ENCODE measurements at places on chromosomes 7 and 10.

DNA sequence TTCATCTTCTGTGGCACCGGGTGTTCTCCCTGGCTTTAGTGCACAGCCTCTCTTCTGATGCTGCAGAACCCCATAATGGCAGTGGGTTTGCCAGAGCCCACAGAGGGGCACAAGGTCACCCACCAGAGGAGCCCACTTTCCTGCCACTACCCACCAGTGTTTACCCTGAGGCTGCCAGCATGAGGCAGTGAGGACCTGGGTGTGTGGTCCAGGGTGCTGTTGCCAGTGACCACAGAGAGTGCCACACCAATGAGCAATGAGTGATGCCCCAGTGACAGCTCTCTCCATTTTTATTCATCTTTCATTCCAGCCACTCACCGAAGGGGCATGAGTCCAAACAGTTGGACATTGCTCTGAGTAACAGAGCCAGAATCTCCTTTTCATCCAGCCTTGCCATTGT, 34.8 kb downstream of the MTURN start:
- DNase-seq: no peak

DNA sequence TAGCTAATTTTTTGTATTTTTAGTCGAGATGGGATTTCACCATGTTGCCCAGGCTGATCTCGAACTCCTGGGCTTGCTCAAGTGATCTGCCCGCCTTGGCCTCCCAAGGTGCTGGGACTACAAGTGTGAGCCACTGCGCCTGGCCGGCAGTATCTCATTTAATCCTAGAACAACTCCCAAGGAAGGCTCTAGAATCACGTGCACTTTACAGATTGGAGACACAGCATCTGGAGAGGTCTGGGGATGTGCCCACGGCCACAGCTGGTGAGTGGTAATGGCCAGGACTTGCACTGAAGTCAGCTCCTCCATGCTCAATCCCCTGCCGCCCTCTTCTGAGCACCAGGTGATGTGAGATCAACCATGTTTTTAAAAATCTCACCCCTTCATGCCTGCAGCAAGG, 43.1 kb downstream of the CARD11 start:
- no peak for DNase-seq

DNA sequence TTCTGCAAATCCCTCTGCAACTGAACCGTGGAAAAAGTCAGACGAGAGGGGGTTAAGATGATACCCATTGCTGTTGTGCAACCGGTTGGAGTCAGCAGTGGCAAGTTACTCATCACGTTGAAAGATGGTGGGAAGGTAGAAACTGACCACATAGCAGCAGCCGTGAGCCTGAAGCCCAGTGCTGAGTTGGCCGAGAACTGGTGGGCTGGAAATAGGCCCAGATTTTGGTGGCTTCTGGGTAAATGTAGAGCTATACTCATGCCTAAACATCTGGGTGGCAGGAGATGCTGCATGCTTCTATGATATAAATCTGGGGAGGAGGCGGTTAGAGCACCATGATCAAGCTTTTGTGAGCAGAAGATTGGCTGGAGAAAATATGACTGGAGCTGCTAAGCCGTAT, 78.6 kb downstream of the ARL5B start:
- no peak for DNase-seq

- no peak for DNase-seq
Measured at GRCh38 chr10:59037018-59037389, 139.4 kb upstream of the PHYHIPL start.

DNA sequence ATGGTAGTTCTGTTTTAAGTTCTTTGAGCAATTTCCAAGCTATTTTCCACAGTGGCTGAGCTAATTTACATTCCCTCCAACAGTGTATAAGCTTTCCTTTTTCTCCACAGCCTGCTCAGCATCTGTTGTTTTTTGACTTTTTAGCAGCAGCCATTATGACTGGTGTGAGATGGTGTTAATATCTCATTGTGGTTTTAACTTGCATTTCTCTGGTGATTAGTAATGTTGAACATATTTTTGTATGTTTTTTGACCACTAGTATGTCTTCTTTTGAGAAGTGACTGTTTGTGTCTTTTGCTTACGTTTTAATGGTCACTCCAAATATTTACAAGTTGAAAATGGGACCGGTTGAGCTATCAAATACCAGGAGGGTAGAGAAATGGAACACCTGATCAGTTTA, 20.4 kb downstream of the GNG11 start:
- no peak for DNase-seq

GRCh38 chr7:33952824-33953223, 47.5 kb downstream of the BMPER start:
- DNase-seq: no peak

GRCh38 chr10:26474026-26474425, 35.9 kb downstream of the APBB1IP start:
- no peak for DNase-seq

DNA sequence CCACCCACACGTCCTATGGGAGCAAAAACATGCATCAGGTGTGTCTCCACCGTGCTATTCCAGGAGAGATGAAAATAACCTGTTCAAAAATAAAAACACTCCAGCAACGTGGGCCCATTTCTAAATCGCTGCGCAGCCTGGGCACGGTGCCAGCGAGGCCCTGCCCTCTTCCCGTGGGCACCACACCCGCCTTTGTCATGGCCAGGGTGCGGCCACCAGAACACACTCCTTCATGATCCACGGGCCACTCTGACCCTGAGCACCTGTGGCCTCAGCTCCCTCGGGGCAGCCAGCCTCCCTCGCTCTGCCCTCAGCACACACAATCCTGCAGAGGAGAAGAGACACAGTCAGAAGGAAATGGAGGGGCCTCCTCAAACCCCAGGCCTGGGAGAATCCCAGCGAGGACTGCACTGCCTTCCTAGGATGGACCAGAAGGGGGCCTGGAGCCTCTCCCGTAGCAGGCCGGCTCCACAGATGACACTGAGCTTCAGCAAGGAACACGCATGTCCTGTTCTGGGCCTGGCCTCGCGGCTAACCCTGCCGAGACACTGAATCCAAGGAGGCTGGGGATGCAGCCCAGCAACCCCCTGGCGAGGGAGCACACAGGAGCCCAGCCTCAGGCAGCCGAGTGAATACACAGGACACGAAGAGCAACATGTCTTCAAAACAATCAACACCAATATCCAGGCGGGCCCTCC, 169.0 kb downstream of the MAD1L1 start:
- DNase-seq: no peak

GRCh38 chr10:11528286-11528685, 83.2 kb downstream of the USP6NL start:
- DNase-seq: no peak

GRCh38 chr7:156071612-156072011, 259.3 kb upstream of the SHH start:
- no peak for DNase-seq

DNA sequence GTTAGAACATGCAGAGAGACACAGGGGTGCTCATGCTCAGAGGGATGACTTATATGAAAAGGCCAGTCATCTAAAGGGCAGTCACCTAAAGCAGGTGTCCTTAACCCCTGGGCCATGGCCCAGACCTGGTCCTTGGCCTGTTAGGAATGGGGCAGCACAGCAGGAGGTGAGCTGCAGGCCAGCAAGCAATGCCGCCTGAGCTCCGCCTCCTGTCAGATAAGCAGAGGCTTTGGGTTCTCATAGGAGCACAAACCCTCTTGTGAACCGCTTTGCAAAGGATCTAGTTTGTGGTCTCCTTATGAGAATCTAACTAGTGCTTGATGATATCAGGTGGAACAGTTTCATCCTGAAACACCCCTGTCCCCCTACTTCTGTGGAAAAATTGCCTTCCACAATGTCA, 14.5 kb downstream of the ANKRD7 start:
- no peak for DNase-seq

DNA sequence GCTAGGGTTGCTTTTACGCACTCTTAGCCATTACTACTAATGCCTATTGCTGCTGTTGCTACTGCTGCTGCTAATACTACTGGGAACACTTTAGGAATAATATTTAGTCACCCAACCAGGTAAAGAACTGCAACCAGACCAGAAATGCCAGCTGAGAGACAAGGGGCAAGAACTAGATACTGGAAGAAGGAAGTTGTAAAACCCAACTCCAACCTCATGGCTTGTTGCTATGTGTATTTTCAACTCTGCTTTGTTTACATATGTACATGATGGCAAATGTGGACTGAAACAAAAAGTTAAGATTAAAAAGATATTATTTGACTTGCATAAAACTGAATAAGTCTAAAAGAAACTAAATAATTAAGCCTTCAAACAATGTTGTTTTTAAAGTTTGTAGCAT, 177.7 kb downstream of the GNAT3 start:
- no peak for DNase-seq

GRCh38 chr10:5906651-5907050, 16.6 kb downstream of the FBH1 start:
- no peak for DNase-seq

DNA sequence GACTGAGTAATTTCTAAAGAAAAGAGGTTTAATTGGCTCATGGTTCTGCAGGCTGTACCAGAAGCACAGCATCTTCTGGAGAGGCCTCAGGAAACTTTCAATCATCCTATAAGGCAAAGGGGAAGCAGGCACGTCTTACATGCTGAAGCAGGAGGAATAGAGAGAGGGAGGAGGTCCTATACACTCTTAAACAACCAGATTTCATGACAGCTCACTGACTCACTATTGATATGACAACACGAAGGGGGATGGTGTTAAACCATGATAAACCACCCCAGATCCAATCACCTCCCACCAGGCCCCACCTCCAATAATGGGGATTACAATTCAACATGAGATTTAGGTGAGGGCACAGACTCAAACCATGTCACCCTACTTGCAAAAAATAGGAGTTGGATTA, 201.5 kb downstream of the CDK14 start:
- no peak for DNase-seq

- no peak for DNase-seq
Measured at GRCh38 chr10:25113191-25114035, 61.4 kb upstream of the GPR158 start.

GRCh38 chr10:30056767-30057355, 2.5 kb downstream of the JCAD start:
- no peak for DNase-seq

DNA sequence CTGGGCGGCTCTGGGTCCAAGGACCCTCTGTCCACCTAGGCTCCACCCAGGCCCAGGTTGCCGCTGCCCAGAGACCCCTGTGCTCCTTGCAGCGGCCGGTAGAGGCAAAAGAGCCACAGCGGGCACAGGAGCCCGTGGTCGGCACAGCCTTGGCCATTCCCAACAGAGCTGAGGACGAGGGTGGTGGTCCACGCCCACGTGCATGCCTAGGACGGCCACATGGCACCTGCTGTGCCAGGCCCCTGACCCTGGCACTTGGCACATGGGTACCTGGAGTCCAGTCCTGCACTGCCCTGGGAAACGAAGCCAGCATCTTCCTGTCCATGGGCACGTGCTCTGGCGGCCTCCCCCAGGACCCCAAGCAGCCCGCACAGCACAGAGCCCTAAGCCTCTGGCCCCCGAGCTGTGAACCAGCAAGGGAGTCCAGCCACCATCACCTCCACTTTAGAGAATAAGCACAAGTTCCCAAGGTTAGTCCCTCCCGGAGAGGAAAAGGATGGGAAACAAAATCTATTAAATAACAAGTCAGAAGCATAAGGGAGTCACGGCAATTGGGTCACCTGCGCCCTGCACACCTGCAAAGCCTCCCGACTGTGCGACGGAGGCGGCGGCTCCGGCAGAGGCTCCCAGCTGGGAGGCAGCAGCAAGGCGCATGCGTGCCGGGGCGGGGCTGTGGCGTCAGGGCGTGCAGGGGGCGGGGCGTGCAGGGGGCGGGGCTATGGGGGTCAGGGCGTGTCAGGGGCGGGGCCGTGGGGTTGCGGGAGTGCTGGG, 59.1 kb downstream of the STK32C start:
- DNase-seq: peak; percentile 44

GRCh38 chr10:639001-639750, 50.3 kb downstream of the DIP2C start:
- DNase-seq: no peak

GRCh38 chr10:133154411-133154810, 5.6 kb upstream of the KNDC1 start:
- DNase-seq: no peak

- DNase-seq: no peak
Measured at GRCh38 chr10:33277135-33277536, 57.3 kb downstream of the NRP1 start.

DNA sequence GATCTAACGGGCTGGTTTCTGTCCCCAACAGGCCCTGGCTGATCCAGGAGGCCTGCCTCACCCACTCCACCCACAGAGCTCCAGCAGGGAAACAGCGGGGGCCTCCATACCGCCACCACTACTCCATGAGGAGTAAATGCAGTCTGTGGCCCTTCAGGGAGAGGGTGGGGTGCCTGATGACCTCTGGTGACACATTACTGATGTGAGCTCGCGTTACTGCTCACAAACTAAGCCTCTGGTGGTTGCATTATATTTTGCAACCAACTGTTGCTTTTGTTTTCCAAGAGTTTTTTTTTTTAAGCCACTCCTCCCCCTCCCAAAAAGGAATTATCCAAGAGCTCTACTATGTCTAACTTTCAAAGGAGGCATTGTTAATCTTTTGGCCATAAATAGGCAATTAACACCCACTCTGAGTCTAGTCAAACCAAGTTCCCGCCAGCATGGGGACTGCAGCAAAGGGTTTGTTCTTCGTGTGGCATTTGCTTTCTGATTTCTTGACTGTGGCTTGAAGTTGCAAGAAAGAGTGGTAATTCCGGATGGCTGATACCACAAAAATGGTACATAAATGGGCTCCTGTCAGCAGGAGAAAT, 72.6 kb downstream of the FAM53B start:
- DNase-seq: no peak

DNA sequence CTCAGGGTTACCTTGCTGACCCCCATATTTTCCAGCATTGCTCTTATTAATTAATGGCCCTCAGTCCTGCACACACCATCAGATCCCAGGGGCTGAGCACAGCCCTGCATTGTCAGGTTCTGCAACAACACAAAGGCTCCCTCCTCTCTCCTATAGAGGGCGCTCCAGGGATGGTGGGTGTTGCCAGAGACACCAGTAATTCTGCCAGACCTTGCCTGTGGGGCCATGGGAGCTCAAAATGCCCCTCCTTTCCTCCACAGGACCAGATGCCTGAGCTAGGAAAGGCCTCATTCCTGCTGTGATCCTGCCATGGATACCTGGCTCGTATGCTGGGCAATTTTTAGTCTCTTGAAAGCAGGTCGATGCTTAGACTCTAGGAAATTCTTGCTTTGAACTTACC, 42.8 kb upstream of the PRSS58 start:
- DNase-seq: peak; percentile 24

- no peak for DNase-seq
Measured at GRCh38 chr7:130213828-130214227, 6.2 kb downstream of the SSMEM1 start.
